Islet precursor cell (in vitro differentiated cells): ENCODE measurements at places on chromosomes 3 and 15.
A peak's percentile ranks its signal among the peaks of the same experiment; 100 is the strongest.

DNA sequence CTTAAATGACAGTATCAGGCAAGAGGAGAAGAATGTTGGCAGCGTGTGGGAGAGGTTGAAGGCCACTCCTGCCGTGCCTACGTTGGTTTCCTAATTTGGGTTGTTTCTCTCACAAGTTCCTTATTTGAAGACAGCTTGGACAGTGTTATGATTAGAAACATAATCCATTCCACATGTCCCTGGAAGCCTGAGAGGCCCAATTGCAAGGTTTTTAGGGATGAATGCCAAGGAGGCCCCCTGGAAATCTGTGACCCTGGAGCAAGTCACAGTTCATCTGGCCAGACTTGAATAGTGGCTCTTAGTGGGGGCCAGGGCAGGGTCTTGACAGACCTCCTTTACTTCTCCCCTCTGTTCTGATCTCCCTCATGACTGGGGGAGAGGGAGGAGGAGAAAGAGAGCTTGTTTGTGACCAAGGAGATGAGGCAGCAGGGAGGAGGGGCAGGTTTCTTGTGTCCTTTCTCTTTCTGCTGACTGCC is 584.4 kb upstream of the TBL1XR1 start:
- no peak for DNase-seq

DNA sequence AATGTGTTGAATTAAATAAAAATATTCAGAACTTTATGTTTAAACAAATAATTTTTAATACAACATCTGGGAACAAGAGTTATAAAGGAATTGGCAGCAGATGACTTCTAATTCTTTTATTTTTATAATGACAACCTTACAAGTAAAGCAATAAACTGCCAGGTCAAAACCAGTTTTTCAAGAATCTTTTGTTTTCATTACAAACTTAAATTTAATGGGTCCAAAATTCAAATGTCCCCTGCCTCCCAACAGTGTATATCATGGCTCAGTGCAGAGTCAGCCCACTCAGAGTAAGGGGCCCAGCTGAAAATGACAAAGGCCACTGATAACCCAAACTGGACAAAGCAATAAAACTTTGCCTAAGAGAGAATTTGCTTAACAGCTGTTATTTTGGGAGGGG is 81.5 kb downstream of the STRIT1 start:
- DNase-seq: no peak

DNA sequence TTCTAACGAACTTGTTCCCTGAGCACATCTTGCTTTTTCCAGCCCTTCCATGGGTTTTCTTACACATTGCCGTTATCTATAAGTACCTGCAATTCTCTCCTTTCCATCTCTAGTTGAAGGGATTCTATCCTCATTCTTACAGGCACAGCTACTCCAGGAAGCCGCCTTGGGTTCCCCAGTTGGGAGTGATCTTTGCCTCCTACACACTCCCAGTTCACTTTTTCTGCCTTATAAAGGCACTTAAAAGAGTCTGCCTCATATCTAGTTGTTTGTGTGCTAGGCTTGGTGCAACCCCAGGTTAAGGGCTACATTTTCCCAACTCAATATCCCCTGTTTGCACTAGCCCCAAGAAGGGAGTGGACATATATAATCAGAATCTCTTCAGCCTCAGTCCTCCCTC is 44.0 kb upstream of the IREB2 start:
- DNase-seq: no peak

- no peak for DNase-seq
Measured at GRCh38 chr3:130582457-130583153, 65.6 kb downstream of the COL6A6 start.

- DNase-seq: no peak
Measured at GRCh38 chr3:61141227-61141626, 110.0 kb downstream of the FHIT start.

DNA sequence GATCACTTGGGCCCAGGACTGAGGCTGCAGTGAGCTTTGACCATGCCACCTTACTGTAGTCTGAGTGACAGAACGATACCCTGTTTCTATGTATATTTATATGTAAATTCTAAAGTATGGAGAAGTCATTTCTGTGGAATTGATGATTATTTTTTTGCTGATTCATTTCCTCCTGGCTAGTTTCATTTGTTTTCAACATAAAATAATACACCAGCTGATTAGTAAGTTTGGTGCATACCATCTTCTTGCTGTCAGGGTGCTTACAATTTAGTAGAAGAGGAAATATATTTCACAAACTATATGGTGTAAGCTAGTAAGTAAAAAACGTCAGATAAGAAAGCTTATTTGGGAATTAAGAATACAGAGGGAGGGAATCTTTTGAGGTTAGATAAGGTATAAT is 36.0 kb downstream of the SLC25A26 start:
- DNase-seq: no peak

DNA sequence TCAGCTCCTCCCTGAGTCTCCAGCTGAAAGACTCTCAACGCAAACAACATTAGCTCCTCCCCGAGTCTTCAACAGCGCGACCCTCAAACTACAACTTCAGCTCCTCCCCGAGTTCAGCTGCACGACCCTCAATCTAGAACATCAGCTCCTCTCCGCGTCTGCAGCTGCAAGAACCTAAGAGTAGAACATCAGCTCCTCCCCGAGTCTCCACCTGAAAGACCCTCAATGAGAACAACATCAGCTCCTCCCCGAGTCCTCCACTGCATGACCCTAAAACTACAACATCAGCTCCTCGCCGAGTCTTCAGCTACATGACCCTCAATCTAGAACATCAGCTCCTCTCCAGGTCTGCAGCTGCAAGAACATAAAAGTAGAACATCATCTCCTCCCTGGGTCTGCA is 78.3 kb downstream of the TFRC start:
- DNase-seq: no peak

DNA sequence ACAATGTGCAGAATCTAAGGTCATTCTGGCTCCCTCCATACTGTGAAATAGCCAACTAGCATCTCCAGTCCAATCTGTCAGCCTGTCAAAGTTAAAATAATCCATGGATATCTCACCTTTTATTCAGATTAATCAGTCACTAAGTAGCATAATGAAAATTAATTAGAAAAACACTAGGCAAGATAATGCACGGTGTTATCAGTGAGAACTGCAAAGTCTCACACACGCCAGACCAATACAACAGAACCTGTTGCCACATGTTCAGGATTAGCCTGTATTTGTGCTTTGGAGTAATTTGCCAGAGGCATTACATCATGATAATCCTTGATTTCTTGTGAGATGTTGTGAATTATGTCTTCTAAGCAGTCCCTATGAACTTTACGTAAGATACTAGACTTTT is 820.4 kb upstream of the ALCAM start:
- DNase-seq: no peak

- no peak for DNase-seq
Measured at GRCh38 chr3:100518983-100519382, 26.6 kb downstream of the TMEM45A start.

- DNase-seq: no peak
Measured at GRCh38 chr3:78976200-78976599, 791.6 kb downstream of the ROBO1 start.

DNA sequence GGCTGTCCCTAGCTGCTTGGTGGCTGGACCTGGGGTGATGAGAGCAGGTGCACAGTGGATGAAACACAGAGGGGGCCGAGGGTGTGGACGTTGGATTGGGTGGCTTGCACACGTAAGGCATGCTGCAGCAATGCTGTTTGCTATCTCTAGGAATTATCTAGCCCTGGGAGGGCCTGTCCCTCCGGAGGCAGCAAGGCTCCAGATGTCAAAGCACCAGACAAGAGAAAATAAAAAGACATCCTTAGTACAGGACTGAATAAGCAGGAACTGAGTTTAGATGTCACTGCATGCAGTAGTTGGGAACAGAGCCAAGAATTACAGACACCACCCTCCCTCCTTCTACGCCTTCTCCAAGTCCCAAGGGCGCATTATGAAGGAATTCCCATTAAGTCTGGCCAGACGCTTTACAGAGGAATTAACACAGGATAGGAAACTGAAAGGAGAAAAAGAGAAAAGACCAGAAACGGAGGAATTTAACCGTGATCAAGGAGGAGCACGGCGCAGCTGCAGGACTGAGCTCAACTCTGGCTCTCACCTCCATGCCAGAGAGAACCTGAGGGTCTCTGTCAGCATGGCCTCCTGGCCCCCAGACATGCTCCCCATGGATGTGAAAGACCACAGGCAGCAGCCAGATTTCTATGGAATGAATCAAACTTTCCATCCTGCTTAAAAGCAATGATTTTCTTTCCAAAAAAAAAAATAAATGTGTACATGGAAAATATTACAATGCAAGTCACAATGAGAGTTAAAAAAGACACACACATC is 13.8 kb downstream of the ATP10A start:
- peak; percentile 75 for DNase-seq

DNA sequence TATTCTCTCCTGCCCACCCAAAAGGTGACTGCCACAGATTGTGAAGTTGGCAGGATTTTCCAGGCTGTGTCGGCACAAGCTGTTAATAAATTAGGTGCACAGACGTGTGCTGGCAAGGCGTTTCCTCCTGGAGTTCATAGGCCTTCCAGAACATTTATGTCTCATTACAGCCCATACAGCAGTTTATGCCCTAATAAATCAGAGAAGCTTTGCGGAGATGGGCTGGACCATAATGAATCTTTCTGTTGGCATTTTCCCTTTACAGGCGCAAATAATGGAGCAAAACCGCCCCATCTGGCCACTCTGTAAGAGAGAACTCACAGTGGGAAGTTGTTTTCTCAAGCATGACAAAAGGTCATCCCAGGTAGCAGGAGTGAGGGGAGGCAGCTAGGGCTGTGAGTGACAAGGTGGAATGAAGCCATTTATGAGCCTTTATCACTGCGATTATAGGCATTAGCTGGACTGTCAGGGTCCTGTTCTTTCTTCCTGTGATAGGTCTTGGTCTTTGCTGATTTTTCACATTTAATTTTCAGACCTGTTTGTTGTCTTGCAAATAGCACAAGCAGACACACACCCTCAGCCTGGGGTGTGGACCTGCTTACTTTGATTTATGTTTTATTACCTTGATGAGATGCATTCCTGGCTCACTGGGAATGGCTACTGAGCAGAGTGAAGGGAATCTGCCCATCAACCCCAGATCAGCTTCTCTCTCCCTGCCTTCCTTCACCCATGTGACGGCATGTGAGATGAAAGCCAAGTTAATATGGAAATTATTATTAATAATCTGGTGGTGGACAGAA is 257.5 kb downstream of the LRTM1 start:
- DNase-seq: no peak

DNA sequence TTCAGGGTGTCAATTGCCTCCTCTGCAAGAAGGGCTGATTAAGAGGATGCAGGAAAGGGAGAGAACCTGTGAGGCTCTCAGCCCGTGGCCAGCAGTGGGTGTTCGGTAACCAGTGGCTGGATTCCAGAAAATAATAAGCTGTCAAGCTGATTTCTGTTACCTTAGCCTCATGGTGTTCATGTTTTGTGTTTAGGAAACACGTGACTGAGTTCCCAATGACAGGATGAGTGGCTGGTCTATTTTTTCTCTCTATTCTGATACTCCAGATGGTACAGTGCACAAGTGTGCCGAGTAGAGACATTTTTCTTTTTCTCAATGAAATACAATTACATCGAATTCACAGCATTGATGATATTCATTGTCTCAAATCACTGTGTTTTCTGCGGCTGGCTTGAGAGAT is 43.6 kb downstream of the EDEM1 start:
- no peak for DNase-seq

DNA sequence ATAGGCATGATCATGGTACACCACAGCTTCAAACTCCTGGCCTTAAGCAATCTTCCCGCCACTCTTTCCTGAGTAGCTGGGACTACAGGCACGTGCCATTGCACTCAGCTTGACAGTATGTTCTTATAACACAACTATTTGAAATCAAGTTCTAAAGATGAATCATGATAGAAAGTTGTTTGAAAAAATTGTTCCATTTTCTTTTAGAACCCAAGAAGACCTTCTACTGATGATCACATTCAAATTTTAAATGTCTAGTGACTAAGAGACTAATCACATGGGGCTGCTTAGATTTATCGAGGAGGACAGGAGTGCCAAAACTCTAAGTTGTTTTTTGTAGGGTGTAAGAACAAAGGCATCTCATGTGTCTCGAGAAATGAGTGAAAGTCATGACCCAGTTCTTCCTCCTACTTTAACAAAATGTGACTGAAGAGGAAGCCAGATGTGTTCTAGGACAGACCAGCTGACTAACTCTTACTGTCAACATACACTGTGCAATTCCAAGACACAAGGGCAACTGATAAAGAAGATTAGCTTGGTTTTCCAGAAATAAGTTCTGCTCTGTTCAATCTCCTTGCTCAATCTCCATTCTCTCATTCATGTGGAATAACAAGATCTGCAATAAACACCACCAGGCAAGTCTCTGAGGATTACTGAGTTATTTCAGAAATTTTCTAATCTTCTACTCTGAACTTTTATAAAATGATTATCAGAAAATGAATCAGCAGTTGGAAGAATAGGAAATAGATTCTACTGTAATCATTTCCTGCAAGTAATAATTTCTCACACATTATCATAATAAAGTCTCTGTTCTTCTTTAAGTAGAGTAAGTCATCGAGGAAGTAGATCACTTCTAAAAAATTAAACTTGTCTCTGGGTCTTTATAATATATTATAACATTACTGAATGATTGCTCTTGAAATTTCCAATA is 122.6 kb upstream of the CCNL1 start:
- no peak for DNase-seq
